HuH-7.5 (cell line): ENCODE measurements at places on chromosomes 12 and 14.
A peak's percentile ranks its signal among the peaks of the same experiment; 100 is the strongest.

GRCh38 chr12:39595928-39596327, 23.7 kb downstream of the ABCD2 start:
- DNase-seq: no peak

DNA sequence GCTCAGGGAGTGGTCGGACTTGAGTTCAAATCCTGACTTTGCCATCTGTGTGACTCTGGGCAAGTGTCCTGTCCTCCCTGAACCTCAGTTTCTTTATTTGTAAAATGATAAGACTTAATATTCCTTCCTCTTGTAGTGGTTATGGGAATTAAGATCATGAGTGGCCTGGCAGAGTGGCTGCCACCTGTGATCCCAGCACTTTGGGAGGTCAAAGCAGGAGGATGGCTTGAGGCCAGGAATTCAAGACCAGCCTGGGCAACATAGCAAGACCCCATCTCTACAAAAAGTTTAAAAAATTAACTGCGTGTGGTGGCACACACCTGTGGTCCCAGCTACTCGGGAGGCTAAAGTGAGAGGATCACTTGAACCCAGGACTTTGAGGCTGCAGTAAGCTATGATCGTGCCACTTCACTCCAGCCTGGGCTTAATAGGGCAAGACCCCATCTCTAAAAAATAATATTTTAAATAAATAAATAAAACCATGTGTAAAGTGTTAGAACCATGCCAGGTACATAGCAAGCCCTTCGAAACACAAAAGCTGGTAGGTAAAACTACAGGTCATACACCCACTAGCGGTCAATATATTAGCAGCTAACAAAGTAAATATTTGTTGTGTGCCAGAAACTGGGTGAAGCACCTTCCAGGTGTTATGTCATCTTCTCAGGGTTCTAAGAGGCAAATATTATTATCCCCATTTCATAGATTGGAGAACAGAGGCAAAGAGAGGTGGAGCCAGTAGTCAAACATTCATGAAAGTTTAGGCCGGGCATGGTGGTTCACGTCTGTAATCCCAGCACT, 17.4 kb upstream of the MAP1LC3B2 start:
- no peak for DNase-seq

GRCh38 chr14:65096323-65097089, 5.8 kb downstream of the MAX start:
- DNase-seq: no peak

GRCh38 chr12:116673681-116674111, 64.2 kb downstream of the SPRING1 start:
- no peak for DNase-seq

GRCh38 chr12:66929121-66929520, 250.2 kb upstream of the GRIP1 start:
- no peak for DNase-seq

- DNase-seq: no peak
Observed at GRCh38 chr12:85711735-85712390, 124.3 kb downstream of the RASSF9 start.

DNA sequence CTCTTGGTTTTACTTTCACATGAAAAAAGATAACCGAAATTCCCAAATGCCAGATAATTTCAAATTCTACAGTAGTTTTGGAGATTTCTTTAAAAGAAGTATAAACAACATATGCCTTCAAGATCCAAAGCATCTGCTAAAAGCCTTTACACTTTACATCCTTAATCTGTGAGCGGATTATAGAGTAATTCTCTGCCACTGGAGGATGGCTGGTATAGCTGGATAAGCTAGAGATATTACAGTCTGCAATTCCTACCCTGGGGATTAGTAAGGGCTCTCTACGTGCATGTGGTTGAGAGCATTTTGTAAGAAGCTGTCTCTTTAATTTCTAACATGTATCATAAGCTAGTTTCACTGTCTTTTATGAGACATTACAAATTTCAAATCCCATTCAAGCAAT, 240.3 kb upstream of the HMGA2 start:
- no peak for DNase-seq

GRCh38 chr12:6872073-6873048, 742 bp downstream of the SPSB2 start:
- peak; percentile 86 for DNase-seq

DNA sequence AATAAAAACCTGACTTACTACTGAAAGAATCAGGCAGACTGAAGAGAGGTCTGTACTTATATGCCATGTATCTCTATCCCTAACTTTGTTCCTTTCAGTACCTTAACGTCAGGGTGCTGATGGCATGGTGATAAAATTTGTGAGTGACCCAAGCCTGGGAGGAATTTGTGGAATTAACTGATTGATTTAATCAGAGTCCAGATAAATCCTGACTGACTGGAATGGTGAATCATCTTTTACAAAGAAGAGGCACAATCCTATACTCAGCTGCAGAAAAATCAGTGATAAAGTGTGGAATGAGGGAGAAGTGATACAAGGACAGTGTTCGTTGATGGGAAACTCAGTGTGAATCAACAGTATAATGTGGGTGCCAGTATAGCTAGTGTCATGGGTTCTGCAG, 3.7 kb downstream of the TDG start:
- DNase-seq: no peak

- DNase-seq: no peak
Observed at GRCh38 chr14:102225936-102226335, 79.0 kb downstream of the MOK start.

GRCh38 chr12:65220761-65221160, 51.4 kb downstream of the LEMD3 start:
- no peak for DNase-seq

DNA sequence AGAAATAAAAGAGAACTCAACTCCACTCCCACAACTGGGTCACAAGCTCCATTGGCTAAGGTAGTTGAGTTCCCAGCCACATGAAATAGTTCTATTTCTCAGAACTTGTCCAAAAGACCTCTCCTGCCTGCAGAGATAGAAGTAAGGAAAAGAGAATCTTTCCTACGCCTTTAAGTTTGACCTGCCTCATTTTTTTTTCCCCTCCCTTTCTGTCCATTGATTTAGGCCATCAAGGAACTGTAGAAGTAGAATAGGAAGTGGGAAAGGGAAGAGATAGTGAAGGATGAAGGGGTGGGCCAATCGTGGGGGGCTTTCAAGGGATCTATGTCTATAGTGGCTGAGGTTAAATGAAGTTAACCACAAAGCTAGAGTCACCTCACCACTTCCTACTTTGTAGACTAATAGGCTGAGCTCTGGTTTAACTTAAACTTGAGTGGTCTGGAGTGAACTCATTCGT, 13.9 kb upstream of the NUDT4 start:
- DNase-seq: no peak

GRCh38 chr12:25364529-25365339, 114.0 kb upstream of the KRAS start:
- no peak for DNase-seq

GRCh38 chr14:92670160-92670559, 78.3 kb downstream of the LGMN start:
- DNase-seq: no peak

- DNase-seq: no peak
Observed at GRCh38 chr12:48651681-48652080, 30.4 kb downstream of the KANSL2 start.

DNA sequence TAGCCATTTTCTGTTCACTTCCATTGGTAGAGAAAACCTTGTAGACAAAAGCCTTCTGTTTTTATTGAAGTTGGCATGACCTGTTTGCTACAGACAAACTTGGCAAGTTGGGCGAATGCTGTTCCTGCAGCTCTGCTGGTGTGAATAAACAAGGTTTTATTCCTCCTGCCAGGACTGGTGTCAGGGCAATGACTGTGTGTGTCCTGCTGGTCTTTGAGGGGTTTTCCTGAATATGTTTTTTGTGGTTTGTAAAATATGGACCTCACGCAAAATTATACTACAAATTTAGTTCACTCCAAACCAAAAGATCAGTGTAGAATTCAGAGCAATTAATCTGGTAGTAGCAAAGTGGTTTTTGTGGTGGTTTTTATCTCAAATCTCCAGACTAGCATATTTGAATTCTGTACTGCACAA, 140.8 kb downstream of the ERC1 start:
- DNase-seq: no peak

DNA sequence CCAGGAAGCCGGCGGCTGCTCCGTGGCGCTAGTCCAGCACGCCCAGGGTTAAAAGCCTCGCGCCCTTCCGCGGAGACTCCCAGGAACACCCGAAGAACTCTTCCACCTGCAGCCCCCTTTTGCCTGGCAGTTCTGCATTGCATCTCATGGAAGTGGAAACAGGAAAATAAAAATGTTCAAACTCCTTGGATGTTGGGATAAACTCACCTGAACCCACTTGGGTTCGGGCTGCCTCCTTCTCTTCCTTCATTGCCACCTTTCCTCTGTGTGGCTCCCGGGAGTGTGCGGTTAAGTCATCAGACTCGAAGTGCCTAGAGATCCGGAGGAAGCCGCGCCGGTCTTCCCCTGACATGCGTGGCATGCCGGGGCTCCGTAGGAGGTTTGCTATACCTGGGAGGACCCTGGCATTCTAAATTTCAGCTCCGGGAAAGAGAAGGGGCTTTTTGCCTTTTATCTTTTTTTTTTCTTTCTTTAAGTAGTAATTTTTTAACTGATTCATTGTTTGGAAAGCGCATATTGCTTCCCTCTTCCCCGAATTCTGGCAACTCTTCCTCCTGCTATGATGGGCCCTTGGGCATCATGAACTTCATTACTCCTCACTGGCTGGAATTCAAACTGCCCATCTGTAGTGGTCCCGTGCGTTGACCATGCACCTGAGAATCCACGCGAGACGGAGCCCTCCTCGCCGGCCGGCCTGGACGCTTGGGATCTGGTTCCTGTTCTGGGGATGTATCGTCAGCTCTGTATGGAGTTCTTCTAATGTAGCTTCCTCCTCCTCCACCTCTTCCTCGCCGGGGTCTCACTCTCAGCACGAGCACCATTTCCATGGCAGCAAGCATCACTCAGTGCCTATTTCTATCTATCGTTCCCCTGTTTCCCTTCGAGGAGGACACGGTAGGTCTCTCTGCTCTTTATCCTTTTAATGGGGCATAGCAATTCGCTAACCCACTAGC, 931.4 kb downstream of the DIO2 start:
- no peak for DNase-seq

- no peak for DNase-seq
Observed at GRCh38 chr14:68199554-68200151, 380.1 kb downstream of the RAD51B start.

- no peak for DNase-seq
Observed at GRCh38 chr12:67701121-67701520, 52.6 kb downstream of the DYRK2 start.

GRCh38 chr12:124031058-124031457, 58.0 kb downstream of the ZNF664 start:
- no peak for DNase-seq

DNA sequence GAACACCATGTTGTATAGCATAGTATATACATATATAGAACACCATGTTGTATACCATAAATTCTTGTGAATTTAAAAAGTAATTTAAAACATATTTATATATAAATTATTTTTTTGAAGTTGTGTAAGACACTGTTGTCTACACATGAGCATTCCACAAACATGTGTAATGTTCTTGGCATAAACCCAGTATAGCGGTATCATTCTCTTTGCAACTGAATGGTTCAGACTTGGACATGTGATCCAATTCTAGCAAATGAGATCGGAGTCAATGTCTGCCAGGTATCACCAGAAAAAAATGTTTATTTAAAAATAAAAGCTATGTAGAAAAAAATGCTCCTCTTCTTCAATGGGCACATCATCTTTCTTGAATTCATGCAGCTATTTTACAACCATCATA, 33.9 kb downstream of the CEP290 start:
- DNase-seq: no peak

- DNase-seq: no peak
Observed at GRCh38 chr12:79082595-79082994, 218.0 kb downstream of the SYT1 start.
